ENCODE measurements at places on chromosomes 3 and 15.

DNA sequence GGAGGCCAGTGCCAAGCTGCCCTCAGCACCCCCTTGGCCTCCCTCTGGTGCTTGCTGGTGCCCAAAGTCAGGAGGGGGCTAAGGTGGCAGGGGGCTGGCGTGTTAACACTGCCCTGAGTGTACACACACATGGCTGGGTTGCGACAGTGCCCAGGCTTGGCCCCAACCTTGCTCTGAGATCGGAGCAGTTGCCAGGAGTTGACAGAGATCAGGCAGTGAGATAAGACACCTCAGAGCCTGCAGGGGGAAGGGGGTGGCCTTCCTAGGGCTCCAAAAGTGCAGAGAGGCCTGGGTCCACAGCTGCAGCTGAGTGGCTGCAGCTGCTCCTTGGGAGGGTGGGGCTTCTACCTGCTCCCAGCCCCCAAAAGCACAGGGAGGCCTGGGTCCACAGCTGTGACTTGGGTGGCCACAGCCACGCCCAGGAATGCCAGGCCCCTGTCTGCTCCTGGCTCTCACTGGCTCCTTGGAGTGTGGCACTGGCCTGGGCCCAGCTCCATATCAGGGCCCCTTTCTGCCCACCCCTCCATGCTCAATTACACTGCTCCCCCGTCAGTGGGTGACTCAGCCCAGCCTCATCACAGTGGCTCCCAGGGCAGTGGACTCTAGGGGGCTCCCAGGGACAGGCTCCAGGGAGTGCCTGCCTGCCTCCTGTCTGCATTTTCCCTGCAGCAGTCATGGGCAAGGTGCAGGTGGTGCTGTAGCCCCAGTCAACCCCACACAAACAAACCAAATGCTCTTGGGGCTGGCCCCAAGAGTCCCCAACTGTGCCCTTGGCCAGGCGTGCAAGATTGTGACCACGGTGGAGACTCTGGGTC is 56.4 kb upstream of the C15orf39 start:
- no peak for DNase-seq

- no peak for DNase-seq
Measured at GRCh38 chr15:79381593-79381992, 50.5 kb upstream of the MINAR1 start.

GRCh38 chr3:149588909-149589308 is 68.9 kb downstream of the WWTR1 start:
- no peak for DNase-seq

- peak; percentile 99 for DNase-seq
Measured at GRCh38 chr3:122415762-122416654, at the start of gene WDR5B. Gene WDR5B, minus strand, starts transcription at chr3:122416062. Its CDS starts 534 bp downstream, at chr3:122415528.

DNA sequence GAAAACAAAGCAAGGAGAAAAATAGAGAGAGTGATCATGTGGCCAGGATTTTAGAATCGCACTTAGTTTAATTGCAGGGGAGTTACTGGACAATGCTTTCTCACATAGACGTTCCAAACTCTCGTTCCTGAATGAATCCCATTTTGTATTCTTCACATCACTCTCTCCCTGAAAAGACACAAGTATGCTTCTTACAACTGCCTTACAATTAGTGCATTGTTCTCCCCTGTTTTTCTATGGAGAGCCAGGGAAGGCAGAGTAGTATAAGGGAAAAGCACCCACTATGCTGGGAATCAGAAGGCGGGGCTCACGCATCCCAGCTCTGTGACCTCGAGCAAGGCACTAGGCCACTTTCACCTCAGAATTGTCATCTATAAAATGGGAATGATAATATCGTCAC is 14.4 kb downstream of the TMOD2 start:
- DNase-seq = no peak

DNA sequence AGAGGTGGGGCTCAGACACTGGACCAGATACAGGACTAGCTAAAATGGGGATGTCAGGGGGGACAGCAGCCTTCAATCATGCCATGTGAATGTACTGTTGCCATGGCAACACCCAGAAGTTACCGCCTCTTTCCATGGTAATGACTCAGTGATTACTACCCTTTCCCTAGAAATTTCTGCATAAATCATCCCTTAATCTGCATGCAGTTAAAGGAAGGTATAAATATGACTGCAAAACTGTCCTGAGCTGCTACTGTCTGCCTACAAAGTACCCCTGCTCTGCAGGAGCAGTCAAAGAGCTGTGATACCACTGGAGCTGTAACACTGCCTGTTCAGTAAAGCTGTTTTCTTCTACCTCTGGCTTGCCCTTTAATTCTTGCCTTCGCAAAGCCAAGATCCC is 168.2 kb downstream of the PEAK1 start:
- no peak for DNase-seq

All from activated naive CD4-positive, alpha-beta T cell treated with anti-CD3 and anti-CD28 coated beads, Interleukin-2, amount 10 ng/mL, durations not matched to agents 7 days and 5 days (primary cell).